ENCODE measurements at places on chromosomes 4 and X.

DNA sequence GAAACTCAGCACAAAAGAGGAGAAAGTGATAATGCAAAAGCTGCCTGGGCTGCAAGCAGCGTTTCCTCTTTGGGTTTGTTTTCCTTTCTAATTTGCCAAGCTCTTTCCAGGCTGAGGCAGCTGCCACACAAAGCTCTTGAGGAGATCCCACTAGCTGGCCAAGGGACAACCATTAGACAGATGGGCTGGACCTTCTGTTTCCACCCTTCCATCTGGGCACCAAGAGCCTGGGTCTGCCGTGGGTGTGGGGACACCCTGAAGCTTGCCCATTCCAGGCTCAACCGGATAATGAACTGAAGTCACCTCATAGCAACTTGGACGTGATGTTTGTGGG, 194.6 kb upstream of the C1QTNF7 start:
- no peak for DNase-seq

GRCh38 chr4:77201343-77201742, 44.3 kb downstream of the CCNG2 start:
- no peak for DNase-seq

DNA sequence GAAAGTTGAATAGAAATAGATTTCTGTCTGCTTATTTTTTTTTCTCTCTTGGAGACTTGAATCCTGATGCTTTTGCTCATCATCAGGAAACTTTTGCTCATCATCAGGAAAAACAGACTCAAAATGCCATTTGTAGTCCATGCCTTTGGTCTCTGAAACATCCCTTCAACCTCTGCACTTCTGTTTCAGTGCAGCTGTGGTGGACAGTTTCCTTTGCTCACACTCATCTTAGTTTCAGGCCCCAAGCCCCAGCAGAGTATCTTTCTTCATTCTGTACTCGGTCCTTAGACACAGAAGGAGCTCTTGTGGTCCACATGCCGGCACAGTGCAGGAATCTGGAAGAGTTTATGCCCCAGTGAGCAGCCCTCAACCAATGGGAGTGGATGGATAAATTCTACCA, 337.9 kb downstream of the PPP3CA start:
- no peak for DNase-seq

DNA sequence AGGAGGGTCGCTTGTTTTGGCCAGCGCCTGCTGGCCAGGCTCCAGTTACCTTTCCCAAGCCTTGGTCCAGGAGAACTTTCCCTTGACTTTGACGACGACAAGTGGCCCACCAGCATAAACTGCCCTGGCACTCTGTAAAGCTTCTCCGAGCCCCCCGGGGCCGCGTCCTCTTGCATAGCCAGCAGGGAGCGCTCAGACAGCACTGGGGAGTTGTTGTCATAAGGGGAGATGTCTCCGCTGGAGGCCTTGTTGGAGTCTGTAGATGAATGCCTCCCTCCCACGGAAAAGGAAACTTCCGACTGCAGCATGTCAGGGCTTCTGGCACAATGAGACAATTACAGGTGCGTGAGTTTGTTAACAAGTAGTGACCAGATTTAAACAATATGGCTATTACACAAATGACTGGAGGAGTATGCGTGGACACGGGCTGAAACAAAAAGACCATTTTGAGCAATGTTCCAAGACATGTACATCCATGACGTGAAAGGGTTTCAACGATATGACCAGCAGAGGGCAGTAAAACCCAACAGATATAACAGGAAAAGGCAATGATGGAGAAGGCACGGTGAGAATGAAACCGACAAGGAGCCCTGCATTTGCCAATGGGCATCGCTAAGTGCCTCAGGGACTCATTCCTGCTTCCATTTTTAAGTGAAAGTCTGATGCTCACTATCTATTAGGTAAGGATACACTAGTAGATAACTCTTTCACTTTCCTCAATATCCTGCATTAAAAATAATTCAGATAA, 33.0 kb downstream of the HCCS start:
- peak; percentile 74 for DNase-seq

DNA sequence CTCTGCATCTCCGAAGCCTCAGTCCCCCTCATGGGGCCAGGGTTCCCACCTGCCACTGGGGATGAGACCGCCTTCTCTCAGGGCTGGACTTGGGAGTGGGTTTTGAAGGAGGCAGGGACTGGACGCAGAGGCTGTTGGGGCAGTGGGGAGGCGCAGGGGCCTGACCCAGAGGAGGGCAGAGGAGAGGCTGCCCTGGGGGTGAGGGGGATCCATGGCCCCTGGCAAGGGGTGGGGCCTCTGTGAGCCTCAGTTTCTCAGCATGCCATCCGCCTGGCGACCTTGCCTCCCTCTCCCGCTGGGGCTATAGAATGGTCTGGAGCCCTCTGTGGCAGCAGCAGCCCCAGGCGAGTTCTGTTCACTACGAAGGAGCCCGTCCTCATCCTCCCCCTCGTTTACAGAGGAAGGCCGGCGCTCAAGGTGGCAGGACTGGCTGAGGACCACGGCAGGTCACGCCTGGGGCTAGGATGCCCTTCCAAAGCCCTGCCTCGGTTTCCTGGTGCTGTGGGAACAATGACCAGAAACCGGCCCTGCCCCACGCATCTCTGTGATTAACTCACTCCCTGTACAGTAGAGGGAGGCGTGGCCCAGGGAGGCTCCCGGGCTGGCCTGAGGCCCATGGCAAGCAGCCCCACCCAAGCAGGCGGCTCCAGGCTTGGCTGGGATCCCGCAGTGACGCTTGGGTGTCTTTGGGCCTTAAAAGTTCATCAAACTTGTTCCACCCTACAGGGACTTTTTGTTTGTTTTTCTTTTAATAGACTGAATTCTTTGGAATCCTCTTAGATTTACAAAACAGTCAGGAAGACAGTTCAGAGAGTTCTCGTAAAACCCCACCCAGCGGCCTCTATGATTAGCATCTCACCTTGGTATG, 16.0 kb upstream of the SH3TC1 start:
- peak; percentile 91 for DNase-seq

All from fibroblast of the conjunctiva (primary cell).